ENCODE measurements at places on chromosomes 6 and 20.

- DNase-seq, result no peak
Observed at GRCh38 chr20:44584162-44584561, 1.8 kb downstream of the PKIG start.

- DNase-seq, result no peak
Observed at GRCh38 chr6:118586746-118587485, 38.8 kb downstream of the PLN start.

GRCh38 chr6:89874438-89874837, 19.8 kb upstream of the GJA10 start:
- DNase-seq, result no peak

DNA sequence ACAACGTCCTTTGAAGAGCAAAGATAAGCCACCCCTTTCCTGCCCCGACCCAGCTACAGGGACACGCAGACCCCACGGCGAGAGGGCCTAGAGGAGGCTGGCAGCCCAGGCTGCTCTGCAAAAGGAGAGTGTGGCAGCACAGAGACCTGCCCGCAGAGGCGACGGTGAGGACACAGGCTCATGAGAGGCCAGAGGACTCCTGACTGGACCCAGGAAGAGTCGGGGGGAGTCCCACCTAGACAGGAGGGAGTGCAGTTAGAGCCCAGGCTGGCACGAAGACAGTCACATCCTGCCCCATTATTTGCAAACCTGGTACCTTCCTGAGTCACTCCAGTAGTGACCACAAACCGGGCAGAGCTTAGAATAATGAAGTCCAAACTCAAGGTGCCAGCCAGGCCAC, 227.7 kb upstream of the CDH4 start:
- DNase-seq, result no peak

GRCh38 chr20:50909413-50909812, 21.8 kb downstream of the ADNP start:
- DNase-seq, result no peak

DNA sequence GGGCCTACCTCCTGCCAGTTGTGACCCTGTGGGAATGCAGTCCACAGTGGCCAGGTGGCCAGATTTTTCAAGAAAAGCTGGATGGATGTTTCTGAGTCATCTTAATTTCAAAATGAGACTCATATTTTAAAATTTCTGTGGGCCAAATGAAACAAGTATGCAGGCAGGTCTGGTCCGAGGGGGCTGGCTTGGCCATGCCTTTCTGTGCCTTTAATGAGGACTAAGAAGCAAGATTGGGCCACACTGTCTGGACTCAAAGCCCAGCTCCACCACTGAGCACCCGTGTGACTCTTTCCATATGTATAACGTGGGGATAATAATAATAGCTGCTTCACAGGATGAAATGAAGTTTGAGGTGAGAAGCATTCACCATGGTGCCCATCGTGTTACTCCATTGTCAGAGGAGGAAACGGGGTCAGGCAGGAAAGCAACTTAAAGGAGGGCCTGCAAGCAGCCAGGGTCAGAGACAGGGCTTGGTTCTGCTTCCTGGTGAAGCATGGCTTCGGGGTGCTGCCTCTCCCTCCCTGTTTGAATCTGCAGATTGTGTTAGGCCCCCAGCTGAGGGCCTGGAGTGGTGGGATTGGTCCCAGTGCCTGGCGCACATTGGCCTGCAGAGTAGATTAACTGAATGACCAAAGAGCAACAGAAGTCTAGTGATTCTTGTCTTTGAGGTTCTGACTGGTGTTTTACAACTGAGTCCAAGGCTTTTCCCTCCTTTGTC, 3.8 kb downstream of the SOX12 start:
- DNase-seq, result no peak

GRCh38 chr6:34090529-34090928, 55.4 kb downstream of the GRM4 start:
- no peak for DNase-seq

- DNase-seq, result no peak
Observed at GRCh38 chr6:22401206-22401605, 104.4 kb upstream of the PRL start.

DNA sequence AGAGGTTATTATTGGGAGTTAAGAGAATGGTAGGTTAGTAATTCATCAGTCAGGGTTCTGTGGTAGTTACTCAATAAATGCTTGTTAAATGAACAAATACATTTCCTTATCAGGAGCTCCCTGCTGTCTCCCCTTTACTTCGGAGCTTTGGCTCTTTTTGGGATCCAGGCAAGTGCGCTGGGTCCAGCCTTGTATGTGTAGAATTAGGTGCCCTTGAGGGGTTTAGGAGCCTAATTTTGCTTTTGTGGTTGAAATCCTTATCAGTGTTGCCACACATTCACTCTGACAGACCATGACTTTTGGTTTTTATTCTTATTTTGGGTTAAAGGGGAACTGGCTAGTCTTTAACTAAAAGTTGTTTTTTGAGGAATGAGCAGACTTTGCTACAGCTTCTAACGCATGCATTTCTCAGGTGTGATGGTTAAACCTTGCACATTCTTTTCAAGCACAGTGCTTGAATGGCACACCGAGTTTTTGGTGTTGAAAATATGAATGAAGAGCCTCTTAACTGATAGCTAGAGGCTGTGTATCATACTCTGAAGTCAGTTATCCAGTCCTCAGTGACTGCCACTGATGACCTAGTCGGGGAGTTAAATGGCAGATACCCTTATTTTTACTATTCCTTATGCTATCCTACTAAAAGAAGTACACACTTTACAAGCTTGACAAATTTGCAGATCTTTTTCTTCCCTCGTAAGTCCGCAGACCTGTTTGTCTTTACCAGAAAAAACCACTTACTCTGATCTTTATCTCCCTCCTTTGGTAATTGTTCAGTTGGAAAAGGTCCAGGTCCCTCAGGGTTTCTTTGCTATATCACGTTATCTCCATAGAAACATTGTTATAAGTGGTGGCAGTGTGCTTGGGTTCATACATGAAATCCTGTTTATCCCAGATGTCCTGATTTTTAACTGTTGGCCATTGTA, 50.7 kb upstream of the PLCG1 start:
- DNase-seq, result no peak

GRCh38 chr6:143328876-143329275, 121.6 kb downstream of the ADAT2 start:
- no peak for DNase-seq

GRCh38 chr6:151917531-151918329, 110.2 kb downstream of the ESR1 start:
- no peak for DNase-seq

GRCh38 chr6:66725670-66726069, 1018.6 kb upstream of the EYS start:
- DNase-seq, result no peak

- DNase-seq, result peak; percentile 93
Observed at GRCh38 chr6:134379076-134379475, 61.2 kb upstream of the SGK1 start.

DNA sequence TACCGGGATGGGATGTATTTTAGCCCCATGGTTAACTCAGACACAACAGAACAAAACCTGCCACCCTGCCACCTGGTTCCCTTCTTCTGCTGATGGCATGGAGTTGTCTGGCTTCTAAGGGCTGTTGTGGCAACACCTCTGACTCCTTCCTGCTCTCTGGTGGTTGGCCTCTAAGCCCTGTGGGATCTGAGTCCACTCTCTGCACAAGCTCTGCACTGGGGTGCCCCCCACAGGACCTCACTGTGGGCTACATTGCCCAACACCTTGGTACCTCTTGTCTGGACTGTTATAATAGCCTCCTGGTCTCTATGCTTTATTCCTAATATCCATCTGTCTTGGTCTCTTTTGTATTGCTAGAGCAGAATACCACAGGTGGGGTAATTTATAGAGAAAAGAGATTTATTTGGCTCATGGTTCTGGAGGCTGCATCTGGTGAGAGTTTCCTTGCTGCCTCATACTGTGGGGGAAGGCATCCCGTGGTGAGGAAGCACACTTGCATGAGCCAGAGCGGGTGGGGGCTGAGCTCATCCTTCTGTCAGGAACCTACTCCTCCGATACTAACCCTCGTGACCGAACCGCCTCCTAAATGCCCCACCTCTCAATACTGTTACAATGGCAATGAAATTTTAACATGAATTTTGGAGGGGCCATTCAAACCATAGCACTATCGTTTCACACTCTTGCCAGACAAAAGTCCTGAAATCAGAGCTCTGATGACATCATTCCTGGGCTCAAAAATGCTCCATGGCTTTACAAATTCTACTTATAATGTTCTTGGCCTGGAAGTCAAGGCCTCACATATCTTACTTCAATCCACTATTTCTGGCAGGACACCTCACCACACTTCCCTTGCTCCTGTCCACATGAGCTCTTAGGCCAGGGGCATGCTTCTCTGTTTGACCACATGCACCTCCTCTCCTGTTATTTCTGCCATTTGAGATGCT, 127.2 kb downstream of the PAX1 start:
- no peak for DNase-seq

- no peak for DNase-seq
Observed at GRCh38 chr6:44576132-44576631, 188.7 kb downstream of the CDC5L start.

- DNase-seq, result no peak
Observed at GRCh38 chr20:43542161-43542560, 16.7 kb upstream of the SGK2 start.

- peak; percentile 64 for DNase-seq
Observed at GRCh38 chr6:41734666-41735426, 562 bp downstream of the TFEB start.

GRCh38 chr6:155454471-155454870, 1.2 kb downstream of the NOX3 start:
- DNase-seq, result no peak

GRCh38 chr6:124986164-124986563, 23.9 kb downstream of the RNF217 start:
- DNase-seq, result no peak

GRCh38 chr6:11852061-11852651, 73.6 kb upstream of the ADTRP start:
- peak; percentile 57 for DNase-seq

- no peak for DNase-seq
Observed at GRCh38 chr20:18654448-18654773, 66.6 kb downstream of the DTD1 start.

DNA sequence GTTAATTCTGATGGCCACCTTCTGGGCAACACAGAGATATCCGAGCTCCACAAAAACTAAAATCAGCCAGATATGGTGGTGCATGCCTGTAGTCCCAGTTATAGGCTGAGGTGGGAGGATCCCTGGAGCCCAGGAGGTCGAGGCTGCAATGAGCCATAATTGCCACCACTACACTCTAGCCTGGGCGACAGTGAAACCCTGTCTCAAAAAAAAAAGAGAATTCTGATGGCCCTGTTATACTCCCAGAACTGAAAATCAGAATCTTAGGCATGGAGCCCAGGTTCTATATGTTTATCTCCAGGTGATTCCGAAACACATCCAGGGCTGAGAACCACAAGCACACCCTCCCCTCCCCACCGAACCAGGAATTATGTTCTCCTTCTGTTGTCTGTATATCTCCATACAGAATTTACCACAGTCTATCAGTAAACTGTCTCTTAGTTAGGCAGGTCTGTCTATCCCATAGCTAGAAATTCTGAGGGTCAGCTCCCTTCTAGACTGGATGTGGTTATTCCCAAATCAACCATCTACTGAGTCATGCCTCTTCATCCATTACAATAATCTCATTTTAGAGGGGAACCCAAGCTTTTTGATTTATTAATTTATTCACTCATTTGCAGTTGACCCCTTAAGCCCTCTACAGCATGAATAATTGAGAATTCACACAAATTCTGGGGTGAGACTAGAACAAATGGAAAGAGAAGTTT, 24.8 kb upstream of the CCND3 start:
- no peak for DNase-seq

DNA sequence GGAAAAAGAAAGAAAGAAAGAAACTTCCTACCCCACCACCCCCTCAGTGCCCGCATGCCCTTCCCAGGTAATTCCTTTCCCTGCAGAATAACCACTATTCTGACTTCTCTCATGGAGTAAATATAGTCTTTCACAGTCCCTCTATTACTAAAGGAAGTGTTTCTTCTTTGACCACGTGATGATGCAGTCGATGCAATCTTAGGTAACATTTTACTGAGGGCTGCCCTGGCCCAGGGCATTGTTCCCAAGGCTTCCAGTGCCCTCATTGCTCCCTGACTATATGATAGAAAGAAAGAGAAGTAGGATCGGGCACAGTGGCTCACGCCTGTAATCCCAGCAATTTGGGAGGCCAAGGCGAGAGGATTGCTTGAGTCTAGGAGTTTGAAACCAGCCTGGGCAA, 29.1 kb downstream of the ARHGAP40 start:
- DNase-seq, result no peak

DNA sequence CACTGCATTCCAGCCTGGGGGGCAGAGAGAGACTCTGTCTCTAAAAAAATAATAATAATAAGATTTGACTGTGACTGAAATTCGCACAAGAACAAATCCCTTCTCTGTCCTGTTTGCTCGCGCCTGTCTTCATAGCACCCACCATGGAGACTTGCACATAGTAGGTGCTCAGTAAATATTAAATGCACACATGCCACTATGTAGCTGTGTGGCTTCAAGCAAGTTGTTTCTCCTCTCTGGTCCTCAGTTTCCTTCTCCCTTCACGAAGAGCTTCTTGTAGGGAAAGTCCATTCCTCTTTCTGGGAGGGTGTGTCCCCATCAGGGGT, 15.4 kb upstream of the PTGIS start:
- DNase-seq, result no peak

All from inflammatory macrophage (primary cell).